ENCODE measurements at places on chromosomes 4 and X. TPM values are rescaled to one million over a fixed set of nuclear protein-coding genes. Genes with fewer than 3 reads are reported as not detected.

PLXNB3 gene
- total RNA-seq: 2.5 TPM

SMIM10L2A gene
- total RNA-seq: 0.35 TPM

ASB12 gene
- not detected for total RNA-seq

GPR119 gene
- total RNA-seq: not detected

FATE1 gene
- total RNA-seq: not detected

XPNPEP2 gene
- total RNA-seq: not detected

AMOT gene
- 0.23 TPM for total RNA-seq

PPP1R2C gene
- not detected for total RNA-seq

CENPVL1 gene
- not detected for total RNA-seq

MAGEA8 gene
- total RNA-seq: not detected

TKTL1 gene
- total RNA-seq: not detected

JCHAIN gene
- total RNA-seq: 1.1 TPM

TCEANC gene
- total RNA-seq: 1.8 TPM

DCAF8L2 gene
- total RNA-seq: not detected

GLRA2 gene
- total RNA-seq: not detected

TKTL2 gene
- not detected for total RNA-seq

BCOR gene
- 2.5 TPM for total RNA-seq
